Glutamatergic neuron (in vitro differentiated cells): ENCODE measurements at places on chromosomes 11 and 22. TPM values are rescaled to one million over a fixed set of nuclear protein-coding genes. Genes with fewer than 3 reads are reported as not detected.

TRIOBP gene
- total RNA-seq = 33.7 TPM

CALCA gene
- total RNA-seq = not detected

CD248 gene
- total RNA-seq = 11.4 TPM

P2RY6 gene
- total RNA-seq = not detected

DNA sequence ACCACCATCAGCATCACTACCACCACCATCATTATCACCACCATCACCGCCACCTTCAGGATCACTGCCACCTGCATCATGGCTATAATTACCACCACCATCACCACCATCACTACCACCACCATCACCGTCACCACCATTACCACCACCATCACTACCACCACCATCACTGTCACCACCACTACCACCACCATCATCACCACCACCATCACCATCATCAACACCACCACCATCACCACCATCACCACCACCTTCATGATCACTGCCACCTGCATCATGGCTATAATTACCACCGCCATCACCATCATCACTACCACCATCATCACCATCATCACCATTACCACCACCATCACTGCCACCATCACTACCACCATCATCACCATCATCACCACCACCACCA is 23.5 kb downstream of the CACNG2 start:
- no peak for DNase-seq

GRCh38 chr11:88158081-88158480 is 17.2 kb downstream of the RAB38 start:
- no peak for DNase-seq
